ENCODE measurements at places on chromosomes 4 and X.

- no peak for DNase-seq
These were observed 30.8 kb downstream of the DAPP1 start for GRCh38 chr4:99847362-99847976.

DNA sequence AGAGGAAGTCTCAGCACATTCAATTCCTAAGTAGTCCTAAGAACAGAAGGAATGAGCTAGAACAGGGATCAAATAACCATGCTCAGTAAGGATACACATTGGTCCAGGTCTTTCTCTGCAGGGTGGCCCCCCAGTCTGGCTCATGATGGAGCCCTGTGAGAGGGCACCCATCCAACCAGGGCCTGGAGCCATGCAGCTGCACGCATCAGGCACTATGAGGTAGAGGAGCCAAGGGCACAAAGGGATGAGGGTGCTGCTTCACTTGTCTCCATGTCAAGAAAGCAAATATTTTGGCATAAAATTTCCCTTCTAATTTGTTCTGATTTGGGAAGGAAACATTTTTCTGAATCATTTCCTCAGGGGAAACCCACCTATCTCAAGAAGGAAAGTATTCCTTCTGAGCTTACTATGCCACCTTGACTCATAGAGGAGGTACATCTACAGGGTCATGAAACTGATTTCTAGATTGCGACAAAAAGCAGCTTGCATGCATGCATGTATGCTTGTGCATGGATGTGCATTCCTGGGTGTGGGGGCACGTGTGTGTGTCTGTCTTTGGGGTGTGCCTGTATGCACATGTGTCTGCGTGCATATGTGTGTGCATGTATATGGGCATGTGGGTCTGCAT, 600.3 kb downstream of the MID1IP1 start:
- DNase-seq: no peak

- no peak for DNase-seq
These were observed 639.8 kb downstream of the DMD start for GRCh38 chrX:32571579-32571978.

GRCh38 chr4:163107754-163108153, 58.9 kb downstream of the NAF1 start:
- DNase-seq: no peak

GRCh38 chr4:52248820-52249219, 197.7 kb downstream of the SPATA18 start:
- no peak for DNase-seq

DNA sequence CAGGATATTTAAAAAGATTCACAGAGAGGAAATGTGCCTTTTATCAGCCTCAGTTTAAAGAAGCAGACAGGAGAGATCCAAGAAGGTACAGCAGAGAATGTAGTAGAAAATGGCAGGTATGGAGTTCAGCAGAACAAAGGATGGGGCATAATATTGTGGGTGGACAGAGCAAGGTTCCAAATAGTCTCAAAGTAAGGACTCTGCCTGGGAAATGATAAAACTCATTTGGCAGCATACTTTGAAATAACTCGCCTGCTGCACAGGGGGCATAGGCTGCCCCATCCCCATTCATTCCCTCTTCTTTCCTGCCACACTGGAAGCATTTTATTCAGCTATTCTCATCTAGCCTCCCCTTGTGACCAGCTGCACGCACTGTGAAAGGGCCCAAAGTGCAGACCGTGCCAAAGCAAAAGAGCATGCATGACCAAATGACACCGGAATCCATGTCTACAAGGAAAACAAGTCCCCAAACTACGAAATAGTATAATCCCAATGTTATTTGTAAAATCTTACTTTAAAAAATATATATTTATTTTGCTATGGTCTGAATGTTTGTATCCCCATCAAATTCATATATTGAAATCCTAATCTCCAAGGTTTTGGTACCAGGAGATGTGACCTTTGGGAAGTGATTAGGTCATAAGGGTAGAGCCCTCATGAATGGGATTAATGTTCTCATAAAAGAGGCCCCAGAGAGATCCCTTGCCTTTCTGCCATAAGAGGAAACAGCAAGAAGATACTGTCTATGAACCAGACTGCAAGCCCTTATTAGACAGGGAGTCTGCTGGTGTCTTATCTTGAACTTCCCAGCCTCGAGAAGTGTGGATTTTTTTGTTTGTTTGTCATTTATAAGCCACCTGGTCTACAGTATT, 77.4 kb upstream of the PRSS48 start:
- DNase-seq: no peak

- DNase-seq: no peak
These were observed 136.4 kb upstream of the FGF13 start for GRCh38 chrX:138847930-138848329.

GRCh38 chr4:141595531-141595930, 40.9 kb upstream of the IL15 start:
- no peak for DNase-seq

DNA sequence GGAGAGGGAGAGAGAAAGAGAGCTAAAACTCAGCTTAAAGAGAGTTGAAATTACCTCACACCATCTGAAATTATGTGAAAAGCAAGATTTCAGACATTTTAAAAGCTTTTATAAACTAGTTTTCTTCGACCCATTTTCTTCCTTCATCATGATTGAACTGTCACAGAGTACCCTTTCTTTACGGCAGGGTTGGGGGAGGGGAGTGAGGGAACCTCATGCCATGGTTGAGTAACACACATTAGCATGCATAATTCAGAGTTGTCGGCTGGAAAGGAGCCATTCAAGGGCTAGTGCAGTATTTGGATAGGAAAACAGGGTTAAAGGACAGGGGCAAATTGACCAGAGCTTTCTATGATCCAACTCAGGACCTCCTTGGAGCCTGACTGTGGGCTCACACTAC, 46.2 kb downstream of the PCDH19 start:
- no peak for DNase-seq

GRCh38 chrX:115399306-115399705, 109.8 kb downstream of the LUZP4 start:
- no peak for DNase-seq
